Mammary epithelial cell (primary cell): ENCODE measurements at places on chromosomes 5 and 9.
A peak's percentile ranks its signal among the peaks of the same experiment; 100 is the strongest.

DNA sequence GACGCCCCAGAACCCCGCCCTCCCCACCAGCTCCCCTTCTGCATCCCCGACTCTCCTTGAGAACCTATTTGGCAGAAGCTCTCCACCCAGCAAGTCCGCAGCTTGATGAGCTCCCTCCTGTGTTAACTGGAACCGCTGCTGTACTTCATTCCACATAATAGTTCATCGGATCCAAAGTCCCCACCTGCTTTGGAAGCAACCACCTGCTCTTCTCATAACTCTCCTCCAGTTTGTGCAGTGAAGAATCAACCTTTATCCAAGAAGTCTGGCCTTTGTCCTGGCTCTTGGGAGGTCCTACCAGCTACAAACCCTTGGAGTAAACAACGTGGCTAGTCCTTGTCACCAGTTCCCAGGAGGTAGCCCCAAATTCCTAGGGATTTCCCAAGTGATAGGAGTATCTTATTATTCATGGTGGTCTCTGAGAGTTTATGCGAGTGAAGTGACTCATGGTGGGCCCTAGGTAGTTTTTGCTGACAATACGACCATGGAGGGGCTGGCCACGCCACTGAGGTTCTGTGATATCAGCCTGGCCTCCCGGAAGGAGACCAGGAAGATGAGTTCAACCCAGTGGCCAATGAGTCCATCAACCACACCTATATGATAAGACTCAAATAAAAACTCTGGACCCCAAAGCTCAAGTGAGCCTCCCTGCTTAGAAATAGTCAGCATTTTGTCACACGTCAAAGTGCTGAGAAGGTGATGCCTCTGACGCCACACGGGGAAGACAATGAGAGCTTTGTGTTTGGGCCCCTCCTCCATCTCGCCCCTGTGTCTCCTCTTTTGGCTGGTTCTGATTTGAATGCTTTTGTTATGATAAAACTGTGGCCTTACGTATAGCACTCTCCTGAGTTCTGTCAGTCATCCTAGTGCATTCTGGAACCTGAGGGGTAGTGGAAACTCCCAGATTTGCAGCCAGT, 3.6 kb upstream of the IL4 start:
- peak; percentile 14 for DNase-seq

GRCh38 chr9:26727471-26727870, 165.1 kb downstream of the CAAP1 start:
- no peak for DNase-seq

- DNase-seq, result no peak
These were observed 356.2 kb downstream of the NPR3 start for GRCh38 chr5:33067291-33067690.

DNA sequence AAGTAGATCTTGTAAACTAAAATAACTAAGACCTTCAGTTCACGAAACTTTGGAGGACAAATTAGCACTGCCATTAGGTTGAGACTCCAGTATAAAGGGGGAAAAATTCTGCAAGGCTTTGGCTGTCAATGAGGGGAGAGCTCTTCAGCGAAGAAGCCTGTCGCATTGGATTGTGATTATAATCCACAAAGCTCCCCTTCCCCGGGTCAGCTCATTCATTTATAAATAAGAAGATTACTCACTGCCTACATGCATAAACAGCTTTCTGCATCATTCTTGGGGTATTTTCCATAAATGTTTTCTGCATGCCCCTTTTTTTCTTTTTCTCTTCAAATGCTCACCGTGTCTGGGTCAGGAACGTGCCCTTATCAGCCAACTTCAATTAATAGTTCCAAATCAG, 196.7 kb downstream of the EBF1 start:
- DNase-seq, result no peak

DNA sequence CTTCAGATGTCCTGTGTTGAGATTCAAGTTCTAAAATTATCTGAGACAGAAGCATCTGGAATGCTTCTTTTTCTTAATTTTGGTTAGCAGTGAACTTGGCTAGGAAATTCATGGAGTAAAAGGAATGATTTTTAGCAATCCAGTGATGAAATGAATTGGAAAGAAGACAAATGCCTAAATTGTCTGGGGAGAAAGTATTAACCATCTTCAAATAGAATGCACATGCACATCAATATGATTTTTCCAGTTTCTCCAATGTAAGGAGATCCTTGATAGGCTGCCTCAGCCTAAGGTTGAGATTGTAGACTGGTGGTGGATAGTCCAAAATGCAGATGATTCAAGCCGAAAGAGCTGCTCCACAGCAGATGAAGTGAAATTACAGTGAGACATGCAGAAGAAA, 106.7 kb downstream of the PCSK5 start:
- DNase-seq, result no peak
